Endodermal cell (in vitro differentiated cells): ENCODE measurements at places on chromosomes 3 and 15. TPM values are rescaled to one million over a fixed set of nuclear protein-coding genes. Genes with fewer than 3 reads are reported as not detected.

Gene CD200R1
- 0.28 to 1.1 TPM (median 1.1 TPM) in 3 replicates for total RNA-seq

Gene ISLR
- total RNA-seq: 0.23 TPM in 1 of 3 replicates, not detected in the others

GRCh38 chr3:411226-411625, 214.7 kb downstream of the CHL1 start:
- no peak overlapping the region for H3K4me3 ChIP-seq
- H3K27me3 ChIP-seq: no peaks in the 10 kb centered on the region
- H3K36me3 ChIP-seq: no peaks in the 10 kb centered on the region
- no peaks in the 10 kb centered on the region for H3K4me1 ChIP-seq
- no peak overlapping the region for H3K27ac ChIP-seq
- no peak for DNase-seq

DNA sequence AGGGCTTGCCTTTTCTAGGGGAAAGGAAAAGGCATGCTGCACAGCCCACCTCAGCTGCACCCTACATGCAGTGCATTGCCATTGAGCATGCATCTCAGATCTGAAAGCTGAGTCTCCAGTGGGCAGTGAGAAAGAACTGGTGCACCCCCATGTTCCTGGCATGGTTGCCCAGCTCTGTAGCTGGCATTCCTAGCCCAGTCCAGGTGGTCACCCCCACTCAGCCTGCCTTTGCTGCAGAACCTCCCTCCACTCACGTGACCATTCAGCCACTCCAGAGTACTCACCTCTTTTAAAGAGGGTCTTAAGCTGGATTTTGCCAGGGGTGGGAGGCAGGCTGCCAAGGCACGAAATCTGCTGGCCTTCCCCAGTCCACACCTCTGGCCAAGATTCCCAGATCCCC, 208.6 kb upstream of the TOPAZ1 start:
- H3K36me3 ChIP-seq: no peaks in the 10 kb centered on the region
- H3K4me1 ChIP-seq: no peaks in the 10 kb centered on the region
- peaks cover 4% of the 10 kb centered on the region for H3K27me3 ChIP-seq
- H3K4me3 ChIP-seq: no peak overlapping the region
- H3K27ac ChIP-seq: no peak overlapping the region
- no peak for DNase-seq

DNA sequence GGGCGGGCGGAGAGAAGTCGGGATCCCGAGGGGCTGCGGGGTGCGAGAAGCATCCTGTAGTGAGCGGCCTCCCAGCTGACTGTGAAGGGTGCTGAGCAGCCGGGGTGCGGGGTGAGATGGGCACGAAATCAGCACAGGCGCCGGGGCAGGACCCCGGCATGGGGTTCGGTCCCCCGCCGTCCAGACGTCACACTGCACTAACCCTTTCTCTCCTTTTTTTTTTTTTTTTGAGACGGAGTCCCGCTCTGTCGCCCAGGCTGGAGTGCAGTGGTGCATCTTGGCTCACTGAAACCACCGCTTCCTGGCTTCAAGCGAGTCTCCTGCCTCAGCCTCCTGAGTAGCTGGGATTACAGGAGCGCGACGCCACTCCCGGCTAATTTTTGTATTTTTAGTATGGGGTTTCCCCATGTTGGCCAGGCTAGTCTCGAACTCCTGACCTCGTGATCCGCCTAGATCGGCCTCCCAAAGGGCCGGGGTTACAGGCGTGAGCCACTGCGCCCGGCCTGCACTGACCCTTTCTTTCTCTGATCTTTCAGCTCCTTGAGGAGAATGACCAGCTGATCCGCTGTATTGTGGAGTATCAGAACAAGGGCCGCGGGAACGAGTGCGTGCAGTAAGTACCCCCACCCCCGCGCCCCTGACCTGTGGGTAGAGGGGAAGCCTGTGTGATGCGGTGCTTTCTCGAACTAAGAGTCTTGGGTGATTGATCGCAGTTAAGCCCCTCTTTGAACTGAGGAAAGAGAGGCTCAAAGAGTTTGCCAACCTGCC, 513 bp downstream of the SS18L2 start:
- H3K27me3 ChIP-seq: no peaks in the 10 kb centered on the region
- peak; percentile 61 for DNase-seq
- H3K4me3 ChIP-seq: peak overlapping the region; percentile 88
- H3K4me1 ChIP-seq: peaks cover 8% of the 10 kb centered on the region
- H3K36me3 ChIP-seq: peaks cover 28% of the 10 kb centered on the region
